ENCODE measurements at places on chromosomes 7 and 10. TPM values are rescaled to one million over a fixed set of nuclear protein-coding genes. Genes with fewer than 3 reads are reported as not detected.

Gene GOLGA7B
- 4.0 TPM for total RNA-seq

Gene GFRA1
- total RNA-seq: 9.3 TPM

Gene CLRN3
- not detected for total RNA-seq

Gene CPN1
- total RNA-seq: 0.21 TPM

Gene INPP5A
- 13.7 TPM for total RNA-seq

Gene MBLAC1
- total RNA-seq: 2.7 TPM

Measured in A549 treated with RU486 at 1 μM for 4 hours (cell line).